ENCODE measurements at places on chromosomes 16 and 17. TPM values are rescaled to one million over a fixed set of nuclear protein-coding genes. Genes with fewer than 3 reads are reported as not detected.

The HOXB3 gene
- total RNA-seq, result 11.4 TPM

DNA sequence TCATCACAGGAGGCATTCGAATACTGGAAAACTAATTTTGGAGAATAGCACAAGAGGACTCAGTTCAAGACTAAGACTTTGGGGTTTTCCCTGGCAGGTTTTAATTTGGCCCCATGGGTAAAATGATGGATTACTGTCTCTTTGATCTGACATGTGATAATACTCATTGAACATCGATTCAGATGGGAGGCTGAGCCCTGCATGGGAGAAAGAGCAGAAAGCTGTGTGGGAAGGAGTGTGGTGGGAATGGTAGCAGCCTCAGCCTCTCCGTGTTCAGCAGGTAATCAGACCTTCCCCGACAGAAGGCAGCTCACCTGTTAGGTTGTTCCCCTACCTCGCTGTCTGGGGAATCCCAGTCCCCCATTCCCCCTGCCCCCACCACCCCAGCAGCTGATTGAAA, 124.7 kb upstream of the TNRC6C start:
- no peak for DNase-seq
- no peak overlapping the region for H3K4me3 ChIP-seq
- H3K27ac ChIP-seq, result no peak overlapping the region
- no peaks in the 10 kb centered on the region for H3K27me3 ChIP-seq

DNA sequence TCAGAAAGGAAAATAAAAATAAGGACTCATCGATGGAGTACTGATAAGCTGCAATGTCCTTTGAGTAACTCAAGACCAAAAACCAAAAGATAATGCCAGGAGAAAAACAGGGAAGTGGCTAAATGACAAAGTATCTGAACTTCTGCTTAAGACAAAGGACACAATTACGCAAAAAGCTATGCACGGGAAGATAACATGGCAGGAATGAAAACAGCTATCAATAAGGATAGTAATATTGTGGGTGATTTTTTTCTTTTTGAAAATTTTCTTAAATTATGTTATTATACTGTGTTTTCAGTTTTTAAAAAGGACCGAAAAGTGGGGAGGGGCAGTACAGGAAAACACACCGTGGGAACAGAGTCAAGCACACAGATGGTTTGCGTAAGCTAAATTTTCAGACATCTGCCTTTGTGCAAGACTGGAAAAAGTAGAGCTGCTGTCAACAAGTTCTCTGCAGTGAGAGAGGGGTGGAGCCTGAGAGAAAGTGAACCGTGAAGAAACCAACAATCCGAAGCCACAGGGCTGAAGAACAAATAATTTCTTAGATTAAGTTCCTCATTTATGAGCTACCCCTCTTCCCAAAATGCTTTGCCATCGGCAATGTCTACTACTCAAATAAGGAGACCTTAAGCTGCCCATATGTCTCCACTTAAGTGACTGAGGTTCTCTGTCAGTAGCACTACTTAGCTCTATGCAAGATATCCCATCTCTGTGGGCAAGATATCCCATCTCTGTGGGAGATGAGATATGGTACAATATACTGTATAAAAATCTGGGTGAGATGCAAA, 99.9 kb upstream of the CORO6 start:
- DNase-seq, result peak; percentile 11
- no peaks in the 10 kb centered on the region for H3K27me3 ChIP-seq
- no peaks in the 10 kb centered on the region for H3K36me3 ChIP-seq
- peak overlapping the region; percentile 25 for H3K27ac ChIP-seq

- no peaks in the 10 kb centered on the region for H3K4me1 ChIP-seq
- no peak for DNase-seq
- no peak overlapping the region for H3K4me3 ChIP-seq
- no peaks in the 10 kb centered on the region for H3K36me3 ChIP-seq
- no peaks in the 10 kb centered on the region for H3K27me3 ChIP-seq
Observed at GRCh38 chr16:49499869-49500610, 126.4 kb downstream of the C16orf78 start.

- no peaks in the 10 kb centered on the region for H3K4me1 ChIP-seq
- no peaks in the 10 kb centered on the region for H3K27me3 ChIP-seq
- no peak overlapping the region for H3K4me3 ChIP-seq
- no peaks in the 10 kb centered on the region for H3K36me3 ChIP-seq
- H3K27ac ChIP-seq, result no peak overlapping the region
Observed at GRCh38 chr17:79866791-79867518, 27.7 kb upstream of the CBX4 start.

The MYH11 gene
- total RNA-seq, result 968 TPM
